ENCODE measurements at places on chromosomes 7 and 10.

GRCh38 chr10:107166403-107166802 lies 1.9 kb upstream of the SORCS1 start:
- peak; percentile 25 for DNase-seq

DNA sequence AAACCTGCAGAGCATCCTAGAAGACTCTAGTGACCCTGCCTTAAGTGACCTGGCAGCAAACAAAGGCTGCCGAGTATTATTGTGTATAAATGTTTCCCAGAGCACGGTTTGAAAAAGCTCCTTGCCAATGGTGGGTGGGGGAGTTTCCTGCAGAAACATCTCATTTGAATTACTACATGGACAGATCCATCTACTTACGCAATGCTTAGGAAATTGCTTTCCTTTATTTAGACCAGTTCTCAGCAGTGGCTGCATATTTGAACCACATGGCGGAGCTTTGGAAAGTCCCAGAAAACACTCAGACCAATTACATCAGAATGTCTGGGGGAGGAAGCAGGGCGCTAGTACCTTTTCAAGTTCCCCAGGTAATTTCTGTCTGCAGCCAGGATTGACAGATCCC lies 560.9 kb downstream of the SDK1 start:
- no peak for DNase-seq

GRCh38 chr7:17369691-17370426 lies 71.4 kb downstream of the AHR start:
- DNase-seq, result no peak

DNA sequence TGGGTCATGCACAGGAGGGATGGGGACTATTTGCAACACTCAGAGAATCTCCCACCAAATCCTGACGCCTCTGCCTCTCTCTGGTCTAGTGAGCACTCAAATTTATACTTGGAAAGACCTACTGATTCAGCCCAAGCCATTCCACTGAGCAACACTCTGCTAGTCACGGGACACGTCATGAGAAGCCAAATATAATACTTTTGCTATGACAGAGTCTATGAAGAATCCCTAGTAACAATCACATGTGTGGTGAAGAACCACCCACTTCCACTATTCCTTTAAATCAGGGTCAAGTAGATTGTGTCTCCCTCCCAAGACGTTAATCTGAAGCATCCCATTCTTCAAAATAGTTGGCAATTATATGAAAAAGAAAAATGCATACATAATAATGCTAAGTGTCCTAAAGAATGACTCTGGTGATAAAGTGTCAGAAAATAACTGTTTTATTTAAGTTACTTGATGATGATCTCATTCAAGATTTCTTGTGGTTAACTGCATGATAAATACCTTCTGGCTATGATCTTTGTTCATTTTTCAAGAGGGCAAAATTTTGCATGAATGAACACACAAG lies 28.5 kb downstream of the CHCHD3 start:
- no peak for DNase-seq

GRCh38 chr7:100968031-100968430 lies 1.3 kb upstream of the MUC12 start:
- DNase-seq, result no peak

- no peak for DNase-seq
Observed at GRCh38 chr10:50883629-50884028, 1.8 kb downstream of the A1CF start.

- DNase-seq, result no peak
Observed at GRCh38 chr7:48381571-48381970, 210.3 kb downstream of the ABCA13 start.

GRCh38 chr10:23055424-23056185 lies 39.8 kb upstream of the MSRB2 start:
- DNase-seq, result peak; percentile 16

- DNase-seq, result no peak
Observed at GRCh38 chr7:155586843-155587440, 40.6 kb upstream of the CNPY1 start.

- DNase-seq, result peak; percentile 97
Observed at GRCh38 chr10:21495752-21496342, 29.6 kb downstream of the SKIDA1 start.

- no peak for DNase-seq
Observed at GRCh38 chr7:29170781-29171180, 23.8 kb upstream of the CHN2 start.

DNA sequence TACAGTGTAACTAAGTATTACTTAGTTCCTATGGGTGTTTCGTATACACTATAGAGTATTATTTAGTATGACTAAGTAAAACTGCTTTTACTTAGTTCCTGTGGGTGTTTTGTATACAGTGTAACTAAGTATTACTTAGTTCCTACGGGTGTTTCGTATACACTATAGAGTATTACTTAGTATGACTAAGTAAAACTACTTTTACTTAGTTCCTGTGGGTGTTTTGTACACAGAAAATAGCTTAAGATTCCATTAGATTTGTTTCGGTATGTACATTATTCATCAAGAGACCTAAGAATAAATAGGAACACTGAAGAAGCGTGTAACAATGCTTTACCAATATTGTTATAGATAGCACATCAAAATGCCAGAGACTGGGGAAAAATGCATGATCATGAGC lies 25.0 kb downstream of the IGF2BP3 start:
- no peak for DNase-seq

- peak; percentile 53 for DNase-seq
Observed at GRCh38 chr7:4682621-4683042, 537 bp downstream of the FOXK1 start.

- peak; percentile 60 for DNase-seq
Observed at GRCh38 chr7:134632937-134633540, 13.6 kb upstream of the BPGM start.

- DNase-seq, result no peak
Observed at GRCh38 chr10:26243351-26243720, 26.8 kb downstream of the GAD2 start.

DNA sequence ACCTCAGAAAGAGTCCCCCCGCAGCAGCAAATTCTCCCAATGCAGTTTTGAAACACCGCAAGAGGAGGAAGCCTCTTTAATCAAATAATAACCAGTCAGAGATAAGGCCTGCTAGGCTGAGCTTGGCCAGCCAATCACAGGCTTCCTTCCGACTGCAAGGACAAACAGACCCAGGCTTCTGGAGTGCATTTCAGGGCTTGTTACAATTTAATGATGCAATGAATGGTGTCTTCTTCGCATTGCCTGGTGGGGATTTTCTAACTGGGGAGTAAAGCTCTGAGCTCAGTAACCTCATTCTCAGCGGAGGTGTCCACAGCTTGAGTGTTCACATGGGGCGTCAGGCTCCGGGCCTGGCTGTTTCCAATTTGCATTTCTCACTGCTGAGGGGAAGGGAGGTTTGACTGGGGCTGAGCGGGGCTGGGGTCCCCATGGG lies 31.8 kb upstream of the GPAM start:
- DNase-seq, result no peak

- DNase-seq, result peak; percentile 54
Observed at GRCh38 chr10:49408519-49409306, 12.8 kb upstream of the DRGX start.

DNA sequence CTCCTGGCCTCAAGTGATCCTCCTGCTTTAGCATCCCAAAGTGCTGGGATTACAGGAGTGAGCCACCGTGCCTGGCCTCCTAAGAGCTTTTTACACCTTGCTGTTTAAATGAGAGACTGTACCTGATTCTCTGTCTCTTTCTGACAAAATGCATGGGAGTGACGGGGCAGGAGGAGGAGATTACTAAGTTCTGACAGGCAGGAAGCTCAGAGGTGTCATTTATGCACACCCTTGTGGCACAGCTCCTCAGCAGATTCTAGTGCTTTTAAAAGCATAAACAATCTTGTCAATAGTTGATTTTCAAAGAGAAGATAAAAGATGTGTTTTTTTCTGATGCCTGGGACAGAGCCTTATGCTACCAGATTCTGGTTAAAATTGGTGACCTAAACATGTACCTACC lies 39.7 kb upstream of the STEAP4 start:
- DNase-seq, result no peak

- no peak for DNase-seq
Observed at GRCh38 chr7:149664176-149664575, 109.2 kb downstream of the ZNF467 start.

- DNase-seq, result peak; percentile 47
Observed at GRCh38 chr10:92590623-92591549, 2.0 kb upstream of the KIF11 start.

DNA sequence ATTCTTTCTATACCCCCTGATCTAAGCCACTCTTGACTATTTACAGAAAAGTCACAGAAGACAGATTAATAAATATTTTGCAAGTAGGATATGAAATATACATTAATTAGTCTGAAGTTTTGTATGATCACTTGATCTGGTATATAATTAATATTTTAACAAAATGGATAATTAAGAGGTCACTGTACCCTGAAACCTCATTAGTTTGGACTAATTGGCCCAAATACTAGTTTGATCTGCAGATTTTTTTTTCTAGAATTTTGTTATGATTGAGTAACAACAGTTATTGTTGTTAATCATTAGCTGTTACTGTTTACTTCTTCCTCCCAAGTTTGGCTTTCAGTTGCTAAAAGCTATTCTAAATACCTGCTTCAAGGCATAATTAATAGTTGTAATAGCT lies 2.7 kb downstream of the NHLRC2 start:
- no peak for DNase-seq

- DNase-seq, result no peak
Observed at GRCh38 chr10:89337484-89337883, 9.7 kb downstream of the IFIT3 start.

- DNase-seq, result no peak
Observed at GRCh38 chr7:143456992-143457793, 13.9 kb downstream of the TAS2R60 start.
